ENCODE measurements at places on chromosomes 5 and 9. TPM values are rescaled to one million over a fixed set of nuclear protein-coding genes. Genes with fewer than 3 reads are reported as not detected.

FAXDC2 gene
- total RNA-seq: not detected

SNAPC3 gene
- 26.8 TPM for total RNA-seq

CAVIN4 gene
- 0.26 TPM for total RNA-seq

KIF27 gene
- total RNA-seq: 2.8 TPM

GARIN3 gene
- total RNA-seq: 0.50 TPM

RGS14 gene
- 60.5 TPM for total RNA-seq

TMED7 gene
- total RNA-seq: 47.7 TPM

CCL27 gene
- 0.39 TPM for total RNA-seq

- H3K27ac ChIP-seq: no peak overlapping the region
- no peaks in the 10 kb centered on the region for H3K36me3 ChIP-seq
- no peak overlapping the region for H3K4me3 ChIP-seq
- DNase-seq: no peak
- no peaks in the 10 kb centered on the region for H3K4me1 ChIP-seq
Measured at GRCh38 chr5:129204525-129204924, 110.0 kb downstream of the ISOC1 start.

DNA sequence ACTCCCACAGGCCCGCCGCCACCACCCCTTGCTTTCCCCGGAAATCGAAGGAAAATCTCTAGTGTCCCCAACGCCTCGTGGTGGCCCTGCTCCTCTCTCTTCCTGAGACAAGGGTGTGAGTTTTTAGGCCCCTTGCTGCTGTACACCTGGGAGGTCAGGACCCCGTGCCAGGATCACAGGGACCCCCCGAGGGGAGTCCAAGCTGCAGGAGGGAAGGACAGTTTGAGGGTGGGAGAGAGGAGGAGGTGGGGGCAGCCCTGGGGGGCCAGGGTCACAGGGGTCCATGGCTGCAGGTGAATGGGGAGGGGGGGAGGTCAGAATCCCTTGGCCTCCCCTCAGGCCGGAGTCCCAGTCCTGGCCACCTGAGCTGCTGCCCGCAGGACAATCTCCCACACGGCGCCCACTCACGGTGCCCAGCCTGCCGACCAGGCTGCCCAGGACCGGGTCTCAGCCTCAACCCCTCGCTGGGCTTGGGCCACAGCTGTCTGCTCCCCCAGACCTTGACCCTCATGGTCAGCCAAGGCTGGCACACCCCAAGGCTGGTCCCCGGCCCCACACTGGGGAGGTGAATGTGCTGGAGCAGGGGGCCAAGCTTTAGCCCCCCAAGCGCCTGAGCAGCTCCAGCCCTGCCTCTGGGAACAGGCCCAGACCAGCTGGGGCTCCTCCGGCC lies 19.9 kb downstream of the TPPP start:
- no peak overlapping the region for H3K4me3 ChIP-seq
- peak overlapping the region; percentile 54 for H3K27ac ChIP-seq
- no peaks in the 10 kb centered on the region for H3K36me3 ChIP-seq
- DNase-seq: no peak
- peaks cover 23% of the 10 kb centered on the region for H3K4me1 ChIP-seq

GRCh38 chr5:105754056-105754455 lies 1916.7 kb downstream of the EFNA5 start:
- H3K4me1 ChIP-seq: no peaks in the 10 kb centered on the region
- no peaks in the 10 kb centered on the region for H3K36me3 ChIP-seq
- no peak for DNase-seq
- no peaks in the 10 kb centered on the region for H3K27me3 ChIP-seq
- H3K4me3 ChIP-seq: no peak overlapping the region

DNA sequence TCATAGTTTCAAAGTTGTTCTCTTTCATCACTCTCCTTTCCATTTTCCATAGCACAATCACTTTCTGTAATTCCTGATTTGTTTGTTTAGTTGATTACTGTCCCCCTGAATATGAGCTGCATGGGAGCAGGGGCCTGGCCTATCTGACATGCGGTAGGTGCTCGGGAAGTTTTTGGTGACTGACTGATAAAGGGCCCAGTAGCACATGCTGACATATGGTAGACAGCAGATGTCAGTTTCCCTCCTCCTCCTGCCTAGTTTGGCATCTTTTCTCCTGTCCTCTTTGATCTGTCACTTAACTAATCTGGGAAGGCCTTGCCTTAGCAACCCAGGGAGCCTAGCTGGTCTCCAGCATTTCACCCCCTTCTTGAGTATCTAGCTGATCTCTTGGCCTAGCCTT lies 14.4 kb downstream of the GALNT12 start:
- no peak overlapping the region for H3K4me3 ChIP-seq
- DNase-seq: no peak
- H3K36me3 ChIP-seq: no peaks in the 10 kb centered on the region
- H3K4me1 ChIP-seq: no peaks in the 10 kb centered on the region

DNA sequence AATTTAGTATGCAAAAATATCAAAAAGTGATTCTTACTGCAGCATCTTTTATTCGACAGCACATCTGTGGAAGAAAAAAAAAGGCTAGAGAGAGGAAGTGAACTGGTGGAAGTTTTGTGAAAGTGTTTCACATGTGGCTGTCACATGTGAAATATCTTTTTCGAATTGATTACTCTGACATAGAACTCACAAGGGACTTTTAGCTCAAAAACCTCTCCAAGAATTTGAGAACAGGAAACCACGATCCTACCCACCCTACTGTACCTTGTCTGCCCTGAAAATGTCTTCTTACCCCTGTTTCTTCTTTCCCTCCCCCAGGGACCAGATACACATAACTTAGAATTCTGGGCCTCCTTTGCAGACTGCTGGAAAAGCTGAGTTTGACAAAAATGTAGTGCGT lies 106.5 kb upstream of the PRRC1 start:
- no peak for DNase-seq
- H3K4me1 ChIP-seq: no peaks in the 10 kb centered on the region
- H3K36me3 ChIP-seq: no peaks in the 10 kb centered on the region
- no peaks in the 10 kb centered on the region for H3K27me3 ChIP-seq

- no peaks in the 10 kb centered on the region for H3K4me1 ChIP-seq
- H3K27ac ChIP-seq: no peak overlapping the region
- no peaks in the 10 kb centered on the region for H3K27me3 ChIP-seq
Measured at GRCh38 chr5:173497685-173498084, 118.8 kb downstream of the BOD1 start.

GRCh38 chr9:88949961-88950340 lies 41.3 kb upstream of the S1PR3 start:
- H3K4me3 ChIP-seq: no peak overlapping the region
- no peak for DNase-seq
- no peaks in the 10 kb centered on the region for H3K36me3 ChIP-seq
- H3K27me3 ChIP-seq: no peaks in the 10 kb centered on the region
- no peak overlapping the region for H3K27ac ChIP-seq

Data from CD8-positive, alpha-beta memory T cell (primary cell).